SHP77 treated with DMSO at 0.1 percent for 48 hours (cell line): ENCODE measurements at places on chromosomes 6 and 20.

GRCh38 chr6:137659871-137660270 is 165.7 kb upstream of the OLIG3 start:
- no peak for DNase-seq

GRCh38 chr6:118408863-118409262 is 139.2 kb upstream of the PLN start:
- DNase-seq: no peak

GRCh38 chr6:113625850-113626249 is 231.3 kb upstream of the MARCKS start:
- DNase-seq: no peak

DNA sequence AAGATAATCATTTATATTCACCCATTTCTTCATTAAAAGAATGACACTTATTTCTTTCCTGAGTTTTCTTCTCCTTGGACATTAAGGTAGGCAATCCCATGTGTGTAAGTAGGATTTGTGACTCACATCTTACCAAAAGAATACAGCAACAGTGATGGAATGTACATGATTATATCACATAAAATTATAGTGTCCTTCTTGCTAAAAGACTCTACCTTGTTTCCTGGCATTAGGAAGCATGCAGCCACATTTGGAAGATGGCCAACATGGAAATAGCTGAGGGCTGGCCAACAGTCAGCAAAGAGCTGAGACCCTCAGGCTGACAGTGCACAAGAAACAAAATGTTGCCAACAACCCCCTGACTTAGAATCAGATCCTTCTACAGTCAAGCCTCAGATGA is 327.9 kb upstream of the MARCKS start:
- no peak for DNase-seq

- no peak for DNase-seq
These were observed 24.6 kb downstream of the RIPOR2 start for GRCh38 chr6:24910961-24911725.

DNA sequence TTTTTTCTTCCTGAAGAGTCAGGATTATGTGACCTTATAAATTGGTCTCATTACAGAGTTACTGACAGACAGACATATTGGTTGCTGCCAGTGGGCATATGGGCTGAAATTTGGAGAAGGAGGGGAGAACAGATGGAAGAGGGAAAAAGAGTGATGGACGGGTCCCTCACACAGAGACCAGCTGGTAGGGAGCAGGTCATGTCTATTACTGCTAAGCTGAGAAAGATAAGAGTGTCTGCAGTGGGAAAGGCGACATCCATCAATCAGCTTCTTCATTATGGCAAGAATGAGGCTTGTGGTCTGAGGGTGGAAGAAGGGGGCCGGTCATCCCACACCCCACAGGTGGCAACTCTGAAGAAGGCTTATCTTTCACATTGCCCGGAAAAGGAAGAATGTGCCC is 353.8 kb upstream of the RSPO3 start:
- DNase-seq: no peak

DNA sequence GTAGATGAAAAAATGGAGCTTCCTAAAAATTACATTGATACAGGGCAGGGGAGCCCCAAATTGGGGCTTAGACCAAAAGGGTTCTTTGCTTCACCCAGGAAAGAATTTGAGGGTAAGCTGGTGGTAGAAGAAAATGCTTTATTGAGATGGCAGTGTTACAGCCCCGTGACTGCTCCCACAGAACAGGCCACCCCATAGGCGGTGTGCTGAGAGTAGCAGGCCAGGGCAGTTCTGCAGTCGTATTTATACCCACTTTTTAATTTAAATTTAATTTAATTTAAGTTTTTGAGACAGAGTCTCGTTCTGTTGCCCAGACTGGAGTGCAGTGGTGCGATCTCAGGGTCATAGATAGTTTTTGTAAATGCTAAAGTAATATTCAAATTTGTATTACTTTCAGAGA is 265.0 kb downstream of the CDH26 start:
- no peak for DNase-seq

DNA sequence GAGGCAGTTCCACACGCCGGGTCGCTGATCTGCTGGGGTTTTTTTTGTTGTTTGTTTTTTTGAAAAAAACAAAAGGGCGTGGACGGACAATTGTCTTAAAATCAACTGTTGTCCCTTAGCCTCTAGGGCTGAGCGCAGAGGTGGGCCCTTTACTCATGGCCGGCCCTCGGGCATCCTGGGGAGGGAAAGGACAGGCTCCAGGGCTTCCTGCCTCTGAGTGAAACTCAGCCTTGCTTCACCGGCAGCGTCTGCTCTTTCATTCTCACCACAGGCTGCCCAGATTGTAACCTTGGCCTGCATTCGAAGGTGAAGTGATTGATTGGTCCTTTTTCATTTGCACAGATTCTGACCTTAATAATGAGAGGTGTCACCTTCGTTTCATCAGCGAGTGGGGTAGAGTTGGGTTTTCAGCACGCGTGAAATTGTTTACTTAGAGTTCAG is 797 bp downstream of the SMIM13 start:
- DNase-seq: no peak

DNA sequence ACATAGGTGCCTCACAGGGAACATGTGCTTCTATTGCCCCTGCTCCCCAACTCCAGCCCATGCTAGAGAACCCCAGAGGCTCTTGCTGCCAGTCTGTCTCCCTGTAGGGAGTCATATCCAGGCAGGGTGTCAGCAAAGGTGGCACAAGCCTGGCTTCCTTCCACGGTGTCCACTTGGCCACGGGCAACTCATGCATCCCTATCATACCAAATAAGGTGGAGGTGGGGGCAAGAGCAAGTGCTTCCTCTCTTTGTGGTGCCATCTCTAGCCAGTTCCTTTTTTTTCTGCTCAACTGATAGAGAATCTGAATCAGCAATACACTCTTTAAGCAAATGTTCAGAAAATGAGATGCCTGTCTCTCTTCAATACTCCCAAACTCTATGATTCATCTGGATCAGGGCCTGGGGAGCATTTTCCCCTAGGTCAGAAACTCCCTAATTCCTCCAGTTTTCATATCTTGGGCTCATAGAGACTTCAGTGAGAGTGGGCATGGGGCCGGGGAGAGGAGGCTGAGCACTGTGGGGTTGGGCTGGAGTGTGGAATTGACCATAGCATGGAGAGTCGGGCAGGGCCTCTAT is 105.1 kb upstream of the GPR6 start:
- no peak for DNase-seq

DNA sequence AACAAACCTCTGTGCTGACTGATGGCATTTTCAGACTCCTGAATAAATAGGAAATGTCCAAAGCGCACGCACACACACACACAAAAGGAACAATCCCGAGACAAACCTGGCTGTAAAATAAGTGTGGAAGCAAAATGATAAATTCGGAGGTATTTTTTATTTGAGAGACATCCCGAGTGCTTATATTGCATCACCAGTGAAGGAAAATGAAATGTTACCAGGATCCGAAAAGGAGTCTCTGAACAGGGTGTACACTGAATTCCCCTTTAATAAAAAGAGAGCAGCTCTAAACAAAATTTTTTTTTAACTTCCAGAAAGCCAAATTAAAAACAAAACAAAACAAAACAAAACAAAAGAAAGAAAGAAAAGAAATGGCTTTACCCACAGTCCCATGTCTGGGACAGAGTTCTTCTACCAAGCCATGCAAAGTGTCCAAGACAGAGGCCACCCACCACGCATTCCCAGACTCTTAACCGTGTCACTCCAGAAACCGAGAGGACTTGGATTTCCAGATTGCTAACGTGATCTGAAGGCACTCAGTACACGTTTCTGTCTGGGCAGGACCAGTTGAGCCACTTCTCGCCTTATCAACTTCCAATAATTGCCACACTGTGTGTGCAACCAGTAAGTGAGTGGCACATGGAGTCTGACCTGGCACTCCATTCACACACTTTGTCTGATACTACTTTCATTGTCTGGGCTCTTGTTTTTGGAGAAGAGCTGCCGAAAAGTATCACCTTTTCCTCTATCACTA is 817 bp downstream of the ME1 start:
- DNase-seq: no peak

GRCh38 chr20:10558635-10559187 is 115.1 kb downstream of the JAG1 start:
- DNase-seq: no peak

DNA sequence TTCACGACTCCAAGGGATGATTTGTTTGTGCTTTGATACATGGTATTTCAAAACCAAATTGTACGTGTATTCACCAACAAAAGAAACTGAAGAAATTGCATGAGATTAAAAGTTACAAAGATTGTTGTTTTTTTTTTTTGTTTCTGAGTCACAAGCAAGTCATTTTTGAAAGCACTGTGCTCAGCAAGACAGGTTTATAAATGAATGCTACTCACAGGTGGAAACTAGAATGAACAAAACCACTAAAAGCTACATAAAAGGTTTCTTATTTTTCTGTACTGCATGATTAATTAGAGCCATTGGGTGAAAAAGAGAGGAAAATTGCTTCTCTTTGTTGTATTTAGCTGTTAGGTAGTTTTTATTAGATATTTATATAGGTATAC is 90.2 kb upstream of the RIPOR2 start:
- DNase-seq: no peak

DNA sequence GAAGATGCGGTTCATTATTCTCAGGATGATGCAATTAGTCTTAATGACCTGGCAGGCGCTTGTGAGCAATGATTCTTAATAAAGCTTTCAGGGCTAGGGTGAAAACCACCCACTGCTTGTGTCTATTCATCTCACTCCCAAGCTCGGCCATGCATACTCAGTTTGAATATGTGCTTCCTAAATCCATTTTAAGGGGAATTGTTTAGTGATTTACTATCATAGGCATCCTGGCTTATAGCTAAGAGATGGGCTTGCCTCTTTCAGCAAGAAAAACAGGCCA is 141.1 kb upstream of the SLC24A3 start:
- no peak for DNase-seq

GRCh38 chr20:7231303-7231702 is 463.8 kb downstream of the BMP2 start:
- no peak for DNase-seq

DNA sequence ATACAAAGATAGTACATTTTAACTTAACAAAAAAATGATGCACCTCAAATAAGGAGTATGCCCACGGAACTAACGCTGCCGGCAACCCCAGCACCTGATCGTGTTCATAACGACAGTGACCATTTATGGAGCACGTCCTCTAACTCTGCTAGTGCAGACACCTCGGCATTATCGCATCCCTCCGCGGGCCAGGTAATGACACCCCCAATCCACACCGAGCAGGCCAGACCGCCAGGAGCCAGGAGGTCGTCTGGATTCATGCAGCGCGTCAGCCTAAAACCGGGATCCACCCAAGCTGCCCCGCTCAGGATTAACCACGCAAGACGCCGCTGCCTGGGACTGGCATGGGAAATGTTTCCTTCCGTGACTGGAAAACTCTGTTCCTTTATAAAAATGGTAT is 34.1 kb downstream of the DACT2 start:
- no peak for DNase-seq

GRCh38 chr20:12289465-12289864 is 371.8 kb downstream of the BTBD3 start:
- no peak for DNase-seq

DNA sequence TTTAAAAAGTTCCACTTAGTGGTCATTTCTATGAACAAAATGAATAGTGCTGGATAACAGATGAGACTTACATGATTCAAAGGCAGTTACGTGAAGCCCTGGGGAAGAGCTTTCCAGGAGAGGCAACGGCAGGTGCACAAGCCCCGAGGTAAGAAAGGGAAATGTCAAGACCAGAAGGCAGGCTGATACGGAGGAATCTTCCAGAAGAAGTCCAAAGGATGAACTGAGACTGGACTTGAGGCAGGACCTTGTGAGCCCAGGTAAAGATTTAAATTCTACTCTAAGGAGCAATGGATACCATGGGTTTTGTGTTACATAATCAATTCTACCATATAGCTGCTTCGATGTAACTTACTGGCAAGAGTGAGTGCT is 164.6 kb downstream of the BCAS1 start:
- DNase-seq: no peak

- DNase-seq: no peak
These were observed 392 bp downstream of the PSMB8 start for GRCh38 chr6:32843331-32843978.

DNA sequence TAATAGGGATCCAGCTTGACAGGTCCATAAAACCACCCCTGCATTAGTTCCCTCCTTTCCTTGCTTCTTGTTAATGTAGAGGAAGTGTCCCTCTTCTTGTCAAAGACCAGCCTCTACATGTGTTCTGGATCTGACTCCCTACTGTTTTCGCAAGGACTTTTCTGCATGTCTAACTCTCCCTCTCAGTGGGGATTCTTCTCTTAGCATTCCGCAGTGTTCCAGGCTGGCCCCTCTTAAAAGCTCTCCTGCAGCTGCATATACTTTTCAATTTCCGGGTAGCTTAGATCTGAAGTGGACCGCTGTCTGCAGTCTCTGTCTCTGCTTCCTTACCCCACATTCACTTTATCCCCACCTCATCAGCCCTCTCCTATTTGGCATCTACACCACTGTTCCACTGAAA is 96.1 kb upstream of the MAN1A1 start:
- DNase-seq: no peak

DNA sequence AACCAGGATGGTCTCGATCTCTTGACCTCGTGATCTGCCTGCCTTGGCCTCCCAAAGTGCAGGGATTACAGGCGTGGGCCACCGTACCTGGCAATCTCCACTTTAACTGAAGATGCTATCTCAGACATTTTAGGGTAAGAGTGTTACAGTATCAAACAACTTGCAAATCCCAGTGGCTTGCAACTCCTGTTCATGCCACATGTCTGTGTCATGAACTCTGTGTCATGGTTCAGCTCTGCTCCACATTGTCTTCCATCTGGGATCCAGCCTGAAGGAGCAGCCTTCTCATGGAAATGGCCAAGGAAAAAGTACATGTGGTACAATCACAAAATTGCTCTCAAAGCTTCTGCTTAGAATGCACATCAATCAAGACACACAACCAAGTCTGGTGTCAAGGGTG is 114.9 kb downstream of the MAP3K5 start:
- no peak for DNase-seq

DNA sequence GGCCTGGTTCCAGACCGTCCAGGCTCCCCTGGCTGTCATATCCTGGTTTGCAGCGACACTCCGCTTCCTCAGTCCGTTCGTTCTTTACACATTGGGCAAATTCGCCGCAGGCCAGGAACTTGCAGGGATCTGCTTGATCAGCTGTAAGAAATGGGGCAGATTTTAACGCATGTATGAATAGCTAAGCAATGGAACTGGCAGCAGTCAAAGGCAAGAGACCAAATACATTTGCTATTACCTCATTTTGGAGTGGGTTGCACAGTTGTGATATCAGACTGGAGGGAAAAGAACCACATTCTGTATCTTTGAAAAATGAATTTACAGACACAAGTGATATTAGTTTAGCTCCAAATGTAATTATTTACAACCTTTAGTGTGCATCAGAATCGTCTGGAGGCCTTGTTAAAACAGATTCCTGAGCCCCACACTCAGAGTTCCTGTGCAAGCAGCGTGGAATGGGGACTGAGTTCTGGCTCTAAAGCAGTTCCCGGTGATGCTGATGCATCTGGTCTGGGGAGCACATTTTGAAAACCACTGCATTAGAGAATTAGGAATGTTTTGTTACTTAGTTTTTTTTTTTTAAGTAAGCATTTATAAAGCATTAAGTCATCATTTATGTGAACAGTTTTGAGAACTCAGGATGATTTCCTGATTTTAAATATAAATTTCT is 141.3 kb downstream of the IMPG1 start:
- no peak for DNase-seq
